Activated CD4-positive, alpha-beta T cell treated with anti-CD3 and anti-CD28 coated beads for 4 hours (primary cell): ENCODE measurements at places on chromosomes 16 and 17.

GRCh38 chr16:54245788-54246453 is 40.7 kb downstream of the IRX3 start:
- no peak for DNase-seq

DNA sequence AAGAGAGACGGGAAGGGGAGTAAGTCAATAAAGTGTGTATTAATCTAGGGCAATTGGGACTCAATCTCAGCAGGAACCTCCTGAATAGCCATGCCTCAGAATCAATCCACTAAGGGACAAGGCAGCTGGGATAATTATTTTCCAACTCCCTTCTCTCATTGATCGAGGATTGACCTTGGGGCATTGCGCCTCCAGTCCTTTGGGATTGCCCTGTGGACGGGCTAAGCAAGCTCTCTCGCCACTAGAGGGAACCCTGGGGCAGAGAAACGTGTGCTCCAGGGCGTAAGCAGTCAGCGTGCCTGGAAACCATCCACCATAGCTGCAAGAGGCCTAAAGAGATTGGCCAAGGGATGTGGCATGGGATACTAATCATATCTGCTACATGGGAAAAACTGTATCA is 53.9 kb upstream of the ERCC4 start:
- peak; percentile 4 for DNase-seq

- DNase-seq, result no peak
These were observed 205.2 kb upstream of the NLRP1 start for GRCh38 chr17:5789528-5789927.

- DNase-seq, result no peak
These were observed 2.6 kb downstream of the HNF1B start for GRCh38 chr17:37742116-37742761.

DNA sequence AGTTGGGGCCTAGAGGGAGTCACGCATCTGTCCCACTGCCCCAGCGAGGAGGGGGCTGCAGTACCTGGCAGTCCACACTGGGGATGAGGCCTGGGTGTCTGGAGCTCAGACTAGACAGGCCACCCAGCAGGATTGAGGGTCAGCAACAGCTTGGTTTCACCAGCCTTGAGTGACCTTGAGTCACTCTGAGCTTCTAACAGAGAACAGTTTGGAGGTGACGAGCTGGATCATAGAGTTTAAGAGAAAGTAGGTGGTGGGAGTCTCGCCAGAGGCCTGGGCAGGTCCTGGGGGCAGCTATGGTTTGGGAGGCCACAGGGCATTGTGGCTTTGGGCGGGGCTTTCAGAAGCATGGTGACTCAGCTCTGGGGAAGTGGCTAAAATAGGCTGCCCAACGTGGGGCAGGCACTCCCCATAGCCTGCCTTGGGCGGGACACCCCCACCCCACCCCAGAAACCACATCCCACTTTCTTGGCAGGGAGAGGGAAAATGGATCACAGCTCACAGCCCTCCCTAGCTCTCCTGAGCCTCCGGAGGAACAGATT is 20.5 kb downstream of the CDC42EP4 start:
- no peak for DNase-seq

- DNase-seq, result no peak
These were observed 979 bp downstream of the MAP3K14 start for GRCh38 chr17:45315648-45316433.

GRCh38 chr17:6496116-6496481 is 51.8 kb downstream of the PIMREG start:
- DNase-seq, result no peak

GRCh38 chr16:11682655-11683096 is 14.4 kb downstream of the SNN start:
- DNase-seq, result no peak

DNA sequence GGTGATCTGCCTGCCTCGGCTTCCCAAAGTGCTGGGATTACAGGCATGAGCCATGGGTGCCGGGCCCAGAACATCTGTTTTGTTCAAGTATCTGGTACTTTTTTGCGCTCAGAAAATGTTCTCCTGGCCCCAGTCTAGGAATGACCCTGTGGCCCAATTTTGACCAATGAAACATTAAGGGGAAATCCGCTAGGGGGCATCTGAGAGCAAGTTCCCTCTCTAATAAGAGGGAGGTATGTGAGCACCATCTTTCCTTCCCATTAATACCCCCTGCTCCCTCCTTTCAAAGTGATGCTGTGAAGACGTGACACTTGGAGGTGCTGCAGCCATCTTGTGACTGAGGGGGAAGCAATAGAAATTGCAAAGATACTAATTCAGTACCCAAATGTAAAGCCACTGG is 16.5 kb upstream of the CLEC3A start:
- DNase-seq, result no peak

DNA sequence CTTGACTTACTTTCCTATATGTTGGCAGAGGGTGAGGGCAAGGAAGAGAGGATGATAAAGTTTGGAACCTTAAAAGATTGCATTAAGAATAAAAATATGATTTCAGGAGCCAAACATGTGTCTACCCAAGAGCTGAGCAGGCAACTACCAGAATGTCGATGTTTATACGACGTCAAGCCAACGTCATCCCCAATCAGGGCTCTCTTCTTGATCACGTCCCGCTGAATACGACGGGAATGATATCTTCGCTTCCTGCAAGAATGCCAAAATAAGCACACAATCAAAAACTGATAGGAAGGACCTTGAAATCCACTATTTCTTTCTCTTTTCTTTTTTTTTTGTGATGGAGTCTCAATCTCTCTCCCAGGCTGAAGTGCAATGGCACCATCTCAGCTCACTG is 20.1 kb upstream of the ITGAE start:
- DNase-seq, result no peak

- no peak for DNase-seq
These were observed 21.5 kb upstream of the RFFL start for GRCh38 chr17:35084987-35085386.

- no peak for DNase-seq
These were observed 91.3 kb downstream of the WWP2 start for GRCh38 chr16:69853481-69853880.

GRCh38 chr17:54920819-54921218 is 20.2 kb downstream of the TOM1L1 start:
- DNase-seq, result no peak

DNA sequence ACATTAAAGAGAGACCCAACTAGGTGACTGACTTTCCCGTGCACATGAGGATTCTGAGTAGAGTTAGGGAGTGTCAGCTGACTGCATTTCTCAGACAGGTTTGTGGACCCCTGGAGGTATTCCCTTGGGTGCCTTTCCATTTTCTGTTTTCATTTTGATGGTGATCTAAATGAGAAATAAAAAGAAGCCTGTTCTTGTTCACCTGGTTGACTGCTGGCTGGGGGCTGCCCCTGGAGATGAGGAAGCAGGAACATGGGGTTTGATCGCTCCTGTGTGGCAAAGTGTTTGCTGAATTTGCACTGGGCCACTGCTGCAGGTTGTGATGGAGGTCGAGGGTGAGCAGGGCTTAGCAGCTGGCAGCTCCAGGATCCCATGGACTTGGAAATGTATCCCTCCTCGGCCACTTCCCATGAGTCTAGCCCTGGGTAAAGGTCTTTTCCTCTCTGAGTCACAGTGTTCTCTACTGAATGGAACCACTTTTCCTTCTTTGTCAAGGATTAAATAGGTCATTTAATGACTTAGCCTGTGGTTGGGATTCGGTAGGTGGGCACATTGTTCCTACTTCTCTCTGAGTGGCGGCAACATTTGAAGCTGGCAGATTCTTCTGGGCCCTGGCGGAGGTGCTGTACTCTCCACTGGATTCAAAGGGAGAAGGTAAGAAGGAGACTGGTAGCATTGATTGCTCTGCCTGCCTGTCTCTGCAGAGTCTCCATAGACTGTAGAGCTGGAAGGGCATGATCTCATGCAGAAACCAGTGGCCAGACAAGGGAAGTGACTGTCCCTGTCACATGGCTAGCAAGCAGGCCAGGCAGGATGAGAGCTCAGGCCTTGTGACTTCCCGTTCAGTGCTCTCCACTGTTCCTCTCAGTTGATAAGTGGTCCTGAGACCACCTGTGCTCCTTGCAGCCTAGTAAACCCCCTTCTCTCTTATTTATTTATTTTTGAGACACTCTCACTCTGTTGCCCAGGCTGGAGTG is 17.9 kb downstream of the SNX29 start:
- no peak for DNase-seq

DNA sequence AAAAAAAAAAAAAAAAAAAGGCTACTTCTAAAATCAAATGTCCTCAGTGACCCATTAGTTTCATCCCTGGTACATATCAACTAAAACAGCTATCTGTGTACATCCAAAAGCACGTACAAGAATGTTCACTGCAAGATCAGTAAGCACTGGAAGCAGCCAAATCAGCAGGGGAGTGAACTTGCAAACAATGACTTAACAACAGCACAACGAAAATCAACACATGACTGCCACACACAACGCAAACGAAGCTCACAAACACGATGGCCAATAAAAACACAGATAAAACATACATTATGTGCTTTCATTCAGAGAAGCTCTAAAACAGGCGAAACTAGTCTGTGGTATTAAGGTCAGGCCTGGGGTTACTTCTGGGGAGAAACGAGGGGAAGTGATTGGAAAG is 60.6 kb downstream of the XPO6 start:
- DNase-seq, result no peak

DNA sequence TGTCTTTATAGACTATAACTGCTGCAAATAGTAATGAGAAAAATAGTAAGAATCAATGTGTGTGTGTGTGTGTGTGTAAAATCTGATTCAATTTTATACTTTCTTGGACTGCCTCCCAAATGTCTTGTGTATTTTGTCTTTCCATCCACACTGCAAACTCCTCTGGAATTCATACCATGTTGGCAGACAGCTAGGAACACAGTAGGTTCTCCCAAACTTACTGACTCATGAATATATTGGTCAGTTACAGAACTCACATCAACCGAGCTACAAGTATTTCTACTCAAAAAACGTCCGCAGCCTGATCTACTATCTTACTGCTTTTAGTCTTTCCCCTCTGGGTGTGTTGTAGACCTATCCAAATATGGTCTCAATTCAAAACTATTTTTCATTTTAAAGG is 542.7 kb upstream of the PSMD7 start:
- DNase-seq, result no peak

DNA sequence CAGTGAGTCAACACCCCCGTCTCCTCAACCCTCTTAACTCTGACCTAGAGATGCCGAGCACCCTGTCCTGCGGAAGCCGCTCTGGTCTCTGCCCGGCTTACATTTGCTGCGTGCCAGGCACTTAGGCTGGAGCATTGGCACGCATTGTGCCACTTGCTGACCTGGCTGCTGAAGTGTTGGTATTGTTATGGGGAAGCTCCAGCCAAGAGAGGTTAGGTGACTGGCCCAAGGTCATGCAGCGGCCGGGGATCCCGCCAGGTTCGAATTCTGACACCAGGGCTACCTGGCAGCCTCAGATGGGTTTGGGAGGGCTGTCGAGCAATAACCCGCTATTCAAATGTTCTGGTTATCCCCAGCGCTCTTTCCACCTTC is 5.0 kb upstream of the HSD17B1 start:
- DNase-seq, result no peak

- DNase-seq, result no peak
These were observed 12.3 kb downstream of the CHMP6 start for GRCh38 chr17:81003711-81004475.

DNA sequence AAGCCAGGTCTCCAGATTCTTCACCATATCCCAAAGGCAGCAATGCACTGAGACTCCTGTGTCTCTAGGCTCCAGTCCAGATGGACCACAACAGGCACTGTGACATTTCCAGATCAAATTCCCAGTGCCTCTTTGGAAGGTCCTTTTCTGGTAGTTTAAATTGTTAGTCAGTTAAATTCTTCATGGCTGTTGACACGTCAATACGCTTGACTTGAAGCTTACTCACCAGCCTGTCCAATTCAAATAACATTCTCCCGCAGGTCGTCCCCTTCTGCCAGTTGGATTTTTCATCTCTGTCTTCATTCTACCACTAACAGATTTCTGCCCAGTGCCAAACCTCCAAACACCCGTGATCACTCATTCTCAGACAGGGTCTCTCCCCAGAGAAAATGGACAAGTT is 86.7 kb downstream of the SHISA9 start:
- no peak for DNase-seq

- DNase-seq, result no peak
These were observed 26.4 kb upstream of the ARL4D start for GRCh38 chr17:43372273-43372911.

DNA sequence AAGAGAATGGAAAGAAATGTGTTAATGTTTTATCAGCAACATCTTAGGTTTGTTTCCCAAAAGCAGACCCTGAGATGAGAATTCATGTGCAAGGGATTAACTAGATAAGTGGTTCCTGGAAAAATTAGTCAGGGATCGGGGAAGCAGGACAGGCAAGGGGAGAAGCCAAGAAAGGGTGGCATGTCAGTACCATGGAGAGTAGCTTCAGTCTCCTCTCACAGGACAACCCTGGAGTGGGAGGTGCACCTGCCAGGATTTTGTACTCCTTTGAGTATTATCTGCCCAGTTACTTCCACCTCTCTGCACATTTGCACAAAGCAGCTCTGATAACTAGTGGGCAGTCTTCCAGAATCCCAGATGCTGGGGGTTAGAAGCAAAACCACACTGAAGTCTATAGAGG is 117.0 kb downstream of the RGS9 start:
- DNase-seq, result no peak

- no peak for DNase-seq
These were observed 104.0 kb downstream of the BRIP1 start for GRCh38 chr17:61759362-61759761.

DNA sequence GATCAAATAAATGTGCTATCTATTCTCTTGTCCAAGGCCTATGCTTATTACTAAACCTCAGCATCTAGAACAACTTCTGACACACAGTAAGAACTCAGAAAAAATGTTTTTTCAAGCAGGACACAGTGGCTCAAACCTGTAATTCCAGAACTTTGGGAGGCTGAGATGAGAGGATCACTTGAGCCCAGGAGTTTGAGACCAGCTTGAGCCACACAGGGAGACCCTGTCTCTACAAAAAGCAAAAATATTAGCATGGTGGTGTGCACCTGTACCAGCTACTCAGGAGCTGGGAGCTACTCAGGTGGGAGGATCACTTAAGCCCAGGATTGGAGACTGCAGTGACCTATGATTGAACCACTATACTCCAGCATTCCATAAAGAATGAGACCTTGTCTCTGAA is 32.5 kb downstream of the USP32 start:
- DNase-seq, result no peak

DNA sequence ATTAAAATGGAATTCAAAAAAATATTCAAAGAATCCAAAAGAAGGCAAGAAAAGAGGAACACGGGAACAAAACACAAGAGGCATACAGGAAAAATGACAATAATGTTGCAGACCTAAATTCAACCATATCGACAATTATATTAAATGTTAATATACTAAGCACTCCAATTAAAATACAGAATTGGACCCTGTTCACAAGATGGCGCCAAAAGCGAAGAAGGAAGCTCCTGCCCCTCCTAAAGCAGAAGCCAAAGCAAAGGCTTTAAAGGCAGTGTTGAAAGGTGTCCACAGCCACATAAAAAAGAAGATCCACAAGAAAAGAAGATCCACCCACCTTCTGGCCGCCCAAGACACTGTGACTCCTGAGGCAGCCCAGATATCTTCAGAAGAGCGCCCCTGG is 6.3 kb upstream of the XAF1 start:
- DNase-seq, result no peak

DNA sequence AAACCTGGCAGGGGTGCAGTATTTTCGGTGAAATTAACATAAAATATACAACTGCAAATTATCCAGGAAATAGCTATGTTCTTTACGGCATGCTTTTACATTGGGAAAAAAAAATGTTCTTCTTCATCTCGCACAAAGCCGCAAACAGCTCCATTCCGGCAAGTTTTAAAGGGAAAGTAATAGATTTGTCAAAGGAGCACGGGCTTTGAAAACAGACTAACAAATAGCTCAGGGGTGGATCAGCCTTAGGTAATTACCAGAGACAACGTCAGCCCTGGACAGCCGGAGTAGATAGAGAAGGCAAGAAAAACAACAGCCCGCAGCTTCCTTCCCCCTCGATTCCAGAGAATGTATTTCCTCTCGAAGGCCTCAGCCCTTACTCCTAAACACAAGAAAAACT is 222.5 kb downstream of the C16orf78 start:
- no peak for DNase-seq
